Activated T-helper 17 cell treated with anti-CD3 and anti-CD28 coated beads, Interleukin-2, amount 50 U/mL, for 72 hours (primary cell): ENCODE measurements at places on chromosomes 12 and 14.

DNA sequence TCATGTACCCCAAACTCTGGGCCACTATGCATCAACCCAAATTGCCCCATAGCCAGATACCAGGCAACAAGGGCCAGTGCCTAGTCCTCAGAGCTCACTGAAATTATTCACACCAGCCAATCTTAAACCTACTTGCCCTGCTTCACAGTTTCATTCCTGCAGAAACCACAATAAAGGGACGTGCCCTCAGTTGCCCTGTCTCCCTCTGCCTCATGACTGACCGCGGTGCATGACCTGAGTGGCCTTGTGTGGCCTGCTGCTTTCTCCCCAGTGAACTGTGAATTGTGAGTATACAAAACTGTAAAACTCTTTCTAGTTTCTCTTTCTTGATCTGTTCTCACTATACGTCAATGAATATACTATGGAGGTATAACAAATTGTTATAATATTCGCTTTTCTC lies 490.9 kb upstream of the MIS18BP1 start:
- ATAC-seq, result no peak

DNA sequence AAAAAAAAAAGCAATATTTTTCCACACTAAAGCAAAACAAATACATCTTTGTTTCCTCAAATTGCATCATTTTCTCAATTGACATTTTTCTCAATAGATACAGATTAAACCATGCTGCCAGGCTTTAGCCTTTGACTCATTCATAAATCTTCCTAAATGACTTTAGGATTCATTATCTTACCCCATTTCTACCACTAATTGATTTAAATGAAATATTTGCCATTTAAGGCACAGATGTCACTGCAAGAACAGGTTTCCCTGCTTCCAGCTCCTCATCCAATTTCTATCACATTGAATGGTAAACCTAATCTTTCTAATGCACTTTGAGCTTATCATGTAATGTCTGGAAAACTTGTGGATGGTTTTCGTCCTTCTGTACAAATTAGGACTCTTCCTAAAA lies 298.7 kb downstream of the RPL10L start:
- ATAC-seq, result no peak

- ATAC-seq, result no peak
These were observed 79.9 kb downstream of the CHGA start for GRCh38 chr14:93002851-93003298.

- no peak for ATAC-seq
These were observed 5.5 kb upstream of the KRT84 start for GRCh38 chr12:52390739-52391617.

DNA sequence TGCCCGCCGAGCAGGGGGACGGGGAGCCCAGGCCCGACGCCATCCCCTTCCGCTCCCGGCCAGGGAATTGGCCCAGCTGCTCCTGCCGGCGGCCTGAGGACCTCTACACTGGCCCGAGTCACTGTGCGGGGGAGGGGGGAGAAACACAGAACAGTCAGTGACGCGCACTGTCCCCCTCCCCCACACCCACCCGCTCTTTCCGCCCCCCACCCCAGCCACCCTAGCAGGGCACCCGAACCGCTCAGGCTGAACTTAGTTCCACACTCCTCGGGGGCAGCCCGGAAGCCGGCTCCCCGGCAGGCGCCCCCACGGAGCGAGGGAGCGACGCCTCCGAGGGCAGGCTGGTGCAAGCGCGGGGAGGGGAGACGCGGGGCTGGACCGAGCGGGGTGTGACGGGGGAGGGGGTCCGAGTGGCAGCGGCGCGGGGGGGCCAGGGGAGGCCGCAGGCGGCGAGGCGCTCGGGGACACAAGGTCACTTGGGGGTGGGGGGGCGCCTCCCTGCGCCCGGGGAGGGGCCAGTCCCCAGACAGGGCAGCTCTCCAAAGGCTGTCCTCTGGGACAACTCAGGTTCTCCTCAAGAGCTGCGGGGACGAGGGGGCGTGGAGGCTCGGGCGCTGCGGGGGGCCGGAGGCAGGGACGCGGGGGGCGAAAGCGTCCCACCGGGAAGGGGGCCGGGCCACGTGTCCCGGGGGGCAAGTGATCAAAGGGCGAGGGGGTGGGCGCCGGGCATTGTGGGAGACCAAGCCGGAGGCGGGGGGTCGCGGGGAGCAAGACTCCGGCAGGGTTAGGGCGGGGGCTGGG lies 648 bp downstream of the CHD4 start:
- peak; percentile 47 for ATAC-seq

DNA sequence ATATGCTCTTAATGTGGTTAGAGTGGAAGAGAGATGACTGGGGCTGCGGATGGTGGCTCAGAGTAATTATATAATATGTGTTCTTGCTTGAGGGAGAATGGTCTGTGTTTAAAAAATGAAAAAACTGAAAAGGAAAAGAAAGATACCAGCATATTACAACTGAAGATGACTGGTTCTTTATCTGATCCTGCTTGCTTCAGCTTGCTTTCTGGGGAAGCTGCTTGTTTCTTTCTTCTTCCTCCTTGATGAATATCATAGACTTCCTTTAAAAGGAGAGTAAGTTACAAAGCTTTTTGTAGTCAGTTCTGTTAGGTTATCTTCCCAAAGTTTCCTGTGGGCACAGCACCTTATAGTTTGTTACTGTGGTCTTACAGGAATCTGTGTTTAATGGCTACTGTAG lies 210.9 kb downstream of the ERC1 start:
- no peak for ATAC-seq

- ATAC-seq, result no peak
These were observed 26.8 kb downstream of the DGLUCY start for GRCh38 chr14:91140672-91141071.

GRCh38 chr12:2101359-2101758 lies 48.6 kb downstream of the CACNA1C start:
- no peak for ATAC-seq

- ATAC-seq, result no peak
These were observed 190.8 kb downstream of the TTC7B start for GRCh38 chr14:90625445-90625844.

DNA sequence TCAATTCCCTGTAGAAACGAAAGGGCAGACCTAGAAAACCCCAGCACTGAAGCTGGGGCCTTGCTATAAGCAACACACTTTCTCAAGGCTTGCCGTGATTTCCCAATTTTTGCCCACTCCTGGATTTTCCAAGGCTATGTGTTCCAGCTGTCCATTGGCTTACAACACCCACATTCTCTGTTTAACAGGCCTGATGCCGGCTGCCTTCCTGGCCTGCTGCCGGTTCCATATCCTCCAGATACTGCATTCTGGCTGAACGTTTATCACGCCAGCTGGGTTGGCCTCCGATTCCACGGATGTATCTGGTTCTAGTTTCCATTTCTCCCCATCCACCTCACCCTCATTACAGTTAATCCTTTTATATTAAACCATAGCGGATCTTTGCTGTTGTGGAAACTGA lies 2.0 kb upstream of the PCNX1 start:
- ATAC-seq, result no peak

GRCh38 chr14:69048456-69048855 lies 69.4 kb upstream of the ACTN1 start:
- peak; percentile 45 for ATAC-seq

DNA sequence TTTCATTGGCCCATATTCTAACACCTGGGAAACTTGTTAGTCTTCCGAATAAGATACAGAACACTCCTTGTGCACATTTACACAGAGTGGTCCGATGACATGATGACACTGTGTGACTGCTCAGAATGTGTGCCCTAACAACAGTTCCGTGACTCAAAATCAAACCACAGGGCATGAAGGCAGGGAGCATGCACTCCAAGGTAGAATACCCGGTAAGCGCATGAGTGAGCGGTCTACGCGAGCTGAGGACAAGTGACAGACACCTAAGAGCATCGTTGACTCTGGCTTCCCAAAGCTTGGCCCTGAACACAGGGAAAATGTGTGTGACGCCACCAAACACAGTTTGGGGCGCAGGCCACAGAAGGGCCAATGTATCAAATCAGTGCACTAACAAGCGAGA lies 18.6 kb downstream of the CLIP1 start:
- ATAC-seq, result peak; percentile 13

- ATAC-seq, result no peak
These were observed 44.2 kb downstream of the INSM2 start for GRCh38 chr14:35578135-35578534.

DNA sequence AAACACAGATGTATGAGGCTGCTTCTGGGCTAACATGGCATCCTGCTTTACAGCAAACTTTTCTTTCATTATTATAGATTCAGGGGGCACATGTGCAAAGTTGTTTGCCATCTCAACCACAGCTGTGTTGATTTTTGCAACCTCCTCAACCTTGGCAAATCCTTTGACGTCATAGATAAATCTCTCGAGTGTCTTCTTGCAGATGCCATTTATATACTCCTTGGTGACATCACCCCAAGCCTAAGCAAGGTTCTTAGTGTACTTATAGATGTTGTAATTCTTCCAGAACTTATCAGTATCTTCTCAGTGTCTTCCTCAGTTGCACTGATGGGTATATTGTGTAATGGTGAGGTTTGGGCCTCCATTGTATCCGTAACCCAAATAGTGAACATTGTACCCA lies 135.4 kb upstream of the RPH3A start:
- no peak for ATAC-seq

- ATAC-seq, result no peak
These were observed 125.6 kb downstream of the TTC8 start for GRCh38 chr14:88950069-88950468.

DNA sequence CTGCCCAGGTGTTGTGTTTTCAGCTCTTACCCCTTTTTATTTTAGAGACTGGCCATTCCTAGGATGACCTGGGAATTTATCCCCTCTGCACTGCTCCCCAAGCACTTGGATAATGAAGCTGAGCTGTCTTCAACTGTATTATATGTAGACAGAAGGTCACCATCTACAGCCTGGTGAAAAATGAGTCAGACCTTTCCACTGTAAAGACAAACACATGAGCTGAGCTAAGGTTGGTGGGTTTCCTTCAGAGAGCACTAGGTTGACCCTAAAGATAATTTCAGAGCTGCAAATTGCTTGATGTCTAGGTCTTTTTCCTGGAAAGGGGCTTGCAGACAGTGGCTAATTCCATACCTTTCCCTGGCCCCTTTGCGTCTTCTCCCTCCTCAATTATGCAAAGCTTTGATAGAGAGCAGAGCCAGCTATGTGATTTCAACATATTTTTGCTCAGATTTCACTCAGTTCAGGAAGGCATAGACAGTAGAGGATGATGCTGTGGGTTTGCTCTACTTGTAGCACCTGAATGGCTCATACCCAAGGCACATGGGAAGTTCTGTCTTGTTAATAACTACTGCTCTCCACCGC lies 9.2 kb upstream of the IKZF4 start:
- ATAC-seq, result no peak

DNA sequence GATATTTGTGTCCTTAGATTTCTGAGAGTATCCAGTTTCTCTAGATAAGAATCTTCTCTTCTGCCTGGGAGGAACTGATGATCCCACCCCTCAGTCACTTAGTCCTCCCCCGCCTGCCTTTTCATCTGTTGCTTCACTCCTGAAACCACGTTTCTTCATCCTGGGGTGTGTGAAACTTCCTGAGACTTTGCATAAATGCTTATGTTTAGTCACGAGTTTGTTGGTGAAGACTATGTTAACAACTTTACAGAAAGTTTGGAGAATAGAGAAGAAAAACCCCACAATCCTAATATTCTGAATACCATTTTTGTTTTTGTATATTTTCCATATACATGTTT lies 33.2 kb downstream of the MARK3 start:
- ATAC-seq, result peak; percentile 74
